ENCODE measurements at places on chromosomes 1 and 21. TPM values are rescaled to one million over a fixed set of nuclear protein-coding genes. Genes with fewer than 3 reads are reported as not detected.

DNA sequence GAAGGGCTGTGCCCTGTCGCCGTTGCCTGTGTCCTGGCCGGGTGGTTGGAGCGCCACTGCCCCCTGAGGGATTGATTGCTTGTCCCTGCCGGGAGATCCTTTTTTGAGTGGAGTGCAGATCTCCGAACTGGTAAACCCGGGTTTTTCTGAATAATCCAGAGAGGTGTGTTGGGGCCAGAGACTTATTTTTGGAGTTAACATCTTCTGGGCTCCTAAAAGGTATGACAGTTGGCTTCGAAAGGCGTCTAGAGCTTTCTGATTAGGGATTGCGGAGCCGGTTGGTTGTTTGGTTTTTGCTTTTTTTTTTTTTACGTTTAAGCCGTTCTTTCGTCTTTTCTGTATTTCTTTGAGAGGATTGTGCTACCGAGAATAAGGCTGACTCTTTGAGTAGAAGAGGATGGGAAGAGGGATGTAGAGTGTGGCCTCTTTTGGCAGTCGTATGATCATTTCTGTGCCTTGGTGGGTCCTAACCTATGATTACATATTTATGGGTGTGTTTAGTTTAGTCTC is 756 bp downstream of the RLF start:
- no peak for DNase-seq

DNA sequence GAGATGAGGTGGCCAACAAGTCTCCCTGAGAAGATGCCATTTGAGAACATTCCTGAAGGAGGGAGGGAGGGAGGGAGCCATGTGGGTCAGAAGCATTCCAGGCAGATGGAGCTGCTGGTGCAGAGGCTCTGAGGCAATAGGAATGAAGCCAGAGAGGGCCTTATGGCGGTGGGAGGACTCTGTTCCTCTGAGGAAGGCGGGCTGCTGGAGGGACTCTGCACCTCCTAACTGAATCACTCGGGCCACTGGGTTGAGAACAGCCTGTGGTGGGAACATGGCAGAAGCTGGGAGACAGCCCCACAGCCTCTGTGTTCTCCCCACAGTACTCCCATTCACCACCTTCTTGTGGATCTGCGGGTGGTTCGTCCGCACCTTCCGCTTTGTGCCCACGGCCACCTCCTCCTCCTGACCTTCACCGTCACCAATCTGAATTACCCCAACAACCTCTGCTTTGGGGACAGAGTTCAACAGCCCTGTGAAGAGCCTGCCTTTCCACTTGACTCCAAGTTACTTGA is 2.4 kb upstream of the TMEM125 start:
- no peak for DNase-seq

The KRTAP21-2 gene
- not detected for total RNA-seq

The UBXN11 gene
- 13.3 TPM for total RNA-seq

GRCh38 chr1:67217417-67217816 is 51.2 kb downstream of the IL23R start:
- no peak for DNase-seq

GRCh38 chr21:26441149-26441548 is 131.9 kb downstream of the CYYR1 start:
- no peak for DNase-seq

- no peak for DNase-seq
Observed at GRCh38 chr1:53683986-53684740, 54.8 kb downstream of the GLIS1 start.

The BSND gene
- total RNA-seq = not detected

The DCDC2B gene
- not detected for total RNA-seq

GRCh38 chr1:30877205-30877912 is 31.2 kb downstream of the SDC3 start:
- no peak for DNase-seq

DNA sequence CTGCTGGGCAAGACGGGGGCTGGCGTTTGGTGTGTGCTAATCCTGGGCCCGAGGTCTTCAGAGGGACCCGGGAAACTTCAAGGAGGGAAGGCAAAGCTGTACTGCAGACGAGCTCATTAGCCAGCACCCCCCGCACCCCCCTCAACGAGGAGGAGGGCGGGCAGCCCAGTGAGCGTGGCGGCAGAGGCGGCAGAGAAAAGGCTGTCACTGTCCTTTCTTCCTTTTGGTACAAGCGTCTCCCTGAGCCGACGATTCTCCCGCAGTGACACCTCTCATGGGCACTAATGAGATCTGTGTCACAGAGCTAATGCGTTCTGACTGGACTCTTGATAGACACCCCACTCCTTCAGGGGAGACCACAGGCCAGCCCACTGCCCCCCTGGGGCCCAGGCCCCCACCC is 29.5 kb downstream of the DMAP1 start:
- no peak for DNase-seq

GRCh38 chr1:161993576-161993975 is 30.1 kb downstream of the OLFML2B start:
- DNase-seq = no peak

DNA sequence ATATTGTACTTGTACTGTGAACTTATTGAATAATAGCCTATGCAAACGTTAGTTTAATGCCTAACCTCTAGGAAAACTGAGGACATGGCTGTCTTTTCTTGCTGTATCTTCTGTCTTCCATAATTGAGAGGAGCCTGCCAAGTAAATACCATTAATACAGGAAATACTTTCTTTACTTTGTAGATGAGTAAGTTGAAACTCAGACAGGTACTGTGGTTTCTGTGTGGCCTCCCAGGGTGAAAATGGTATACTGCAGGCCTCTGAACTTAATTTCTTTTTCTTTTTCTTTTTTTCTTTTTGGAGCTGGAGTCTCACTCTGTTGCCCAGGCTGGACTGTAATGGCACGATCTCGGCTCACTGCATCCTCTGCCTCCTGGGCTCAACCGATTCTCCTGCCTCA is 208.8 kb upstream of the ADGRL4 start:
- DNase-seq = no peak

Measured in esophagus muscularis mucosa (tissue), 4 donors.